Activated CD4-positive, alpha-beta T cell treated with anti-CD3 and anti-CD28 coated beads for 24 hours (primary cell): ENCODE measurements at places on chromosomes 11 and 22.

DNA sequence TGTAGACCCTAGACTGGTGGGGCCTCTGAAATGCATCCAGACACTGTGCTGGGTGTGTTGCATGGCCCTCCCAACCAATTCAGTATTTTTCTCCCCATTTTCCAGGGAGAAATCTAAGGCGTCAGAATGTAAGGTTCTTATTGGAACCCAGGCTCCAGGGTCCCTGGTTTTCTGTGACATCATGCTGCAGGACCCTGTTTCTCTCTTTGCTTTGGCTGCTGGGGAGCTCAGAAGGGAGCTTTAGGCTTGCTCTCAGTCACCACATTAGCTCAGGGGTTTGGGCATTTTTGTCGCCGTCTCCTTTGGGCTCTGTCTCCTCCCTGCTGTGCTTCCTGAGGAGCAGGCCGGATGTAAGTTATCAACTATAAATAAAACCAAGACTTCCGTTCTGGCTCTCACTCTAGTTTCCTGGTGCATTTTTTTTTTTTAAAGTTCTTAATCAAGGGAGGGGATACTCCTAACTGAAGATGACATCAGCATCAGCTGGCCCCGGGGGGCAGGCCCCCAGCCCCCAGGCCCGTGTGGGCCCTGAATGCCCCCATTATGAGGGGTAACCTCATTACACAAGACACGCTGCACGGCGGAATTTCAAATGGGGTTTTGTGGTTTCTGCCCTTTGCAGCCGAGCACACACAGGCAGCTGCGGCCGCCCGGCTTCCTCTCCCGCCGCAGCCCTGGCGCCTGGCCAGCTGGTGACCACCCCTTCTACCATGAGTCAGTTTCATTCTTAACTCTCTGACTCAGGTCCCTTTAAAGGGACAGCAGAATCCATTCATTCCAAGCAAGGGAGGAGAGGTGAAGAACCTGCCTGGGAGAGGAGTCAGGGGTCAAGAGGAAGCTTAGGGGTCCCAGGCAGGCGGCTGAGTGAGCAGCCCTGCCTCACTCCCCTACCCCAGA lies 3.2 kb downstream of the MYEOV start:
- peak; percentile 58 for DNase-seq

DNA sequence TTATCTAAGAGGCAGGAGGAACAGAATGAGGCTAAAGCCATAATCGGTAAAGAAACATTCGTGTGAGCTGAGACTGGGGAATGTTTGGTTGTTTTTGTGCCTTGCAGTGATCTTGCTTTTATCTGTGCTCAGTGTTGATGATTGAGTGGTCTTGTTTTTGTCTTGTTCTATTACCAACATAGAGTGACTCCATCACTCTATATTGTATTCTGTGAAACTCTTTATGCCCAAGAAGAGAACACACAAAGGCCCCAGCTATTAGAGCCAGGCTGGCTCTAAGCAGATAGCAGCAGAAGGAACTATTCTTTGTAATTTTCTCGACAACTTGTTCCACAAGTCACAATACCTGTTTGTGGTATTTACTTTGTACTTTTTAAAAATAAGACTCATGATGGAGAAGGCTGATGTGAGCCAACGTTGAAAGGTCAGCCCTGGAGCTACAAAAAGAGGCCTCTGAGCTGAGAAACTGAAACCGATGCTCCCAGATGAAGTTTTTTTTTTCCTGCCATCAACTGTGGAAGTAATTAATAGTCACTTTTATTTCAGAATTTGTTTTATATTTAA lies 68.4 kb downstream of the LARGE1 start:
- no peak for DNase-seq

DNA sequence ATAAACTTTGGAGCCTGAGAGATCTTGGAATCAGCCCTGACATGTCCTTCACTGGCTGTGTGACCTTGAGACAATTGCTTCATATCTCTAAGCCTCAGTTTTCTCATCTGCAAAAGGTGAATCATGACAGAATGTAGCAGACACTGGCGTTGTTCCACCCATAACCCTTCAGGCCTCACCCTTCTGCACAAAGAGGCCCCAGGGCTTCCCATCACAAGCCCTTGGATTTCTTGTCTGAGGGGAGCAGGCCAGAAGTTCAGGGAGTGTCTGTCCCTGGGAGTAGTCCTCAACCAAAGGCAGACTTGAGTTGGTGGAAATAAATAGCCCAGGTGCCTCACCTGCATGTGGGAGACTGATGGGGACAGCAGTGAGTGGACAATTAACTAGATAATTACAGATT lies 16.6 kb downstream of the FGF3 start:
- DNase-seq: no peak

GRCh38 chr11:26948881-26949280 lies 45.0 kb upstream of the FIBIN start:
- no peak for DNase-seq
